Body of pancreas (tissue), 4 donors: ENCODE measurements at places on chromosomes 7 and 10.

DNA sequence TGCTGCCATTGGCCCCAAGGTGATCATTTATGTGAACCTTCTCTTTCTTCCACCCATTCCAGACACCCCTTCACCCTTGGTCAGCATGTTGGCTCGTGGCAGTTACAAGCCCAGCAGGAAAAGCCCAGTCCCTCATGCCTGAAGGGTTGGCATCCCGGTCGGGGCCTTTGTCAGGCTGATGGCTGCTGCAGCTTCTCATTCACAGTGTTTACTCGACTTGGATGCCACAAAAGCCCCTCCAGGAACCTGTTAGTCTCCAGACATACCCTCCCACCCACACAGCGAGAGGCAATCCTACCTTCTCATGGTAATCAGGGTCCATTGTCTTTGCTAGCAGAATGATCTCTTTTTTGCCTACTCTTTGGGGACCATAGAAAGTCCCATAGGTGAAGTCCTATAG, 200.8 kb upstream of the PFKP start:
- no peak for DNase-seq

GRCh38 chr7:24885305-24885704, 94.7 kb downstream of the OSBPL3 start:
- no peak for DNase-seq

DNA sequence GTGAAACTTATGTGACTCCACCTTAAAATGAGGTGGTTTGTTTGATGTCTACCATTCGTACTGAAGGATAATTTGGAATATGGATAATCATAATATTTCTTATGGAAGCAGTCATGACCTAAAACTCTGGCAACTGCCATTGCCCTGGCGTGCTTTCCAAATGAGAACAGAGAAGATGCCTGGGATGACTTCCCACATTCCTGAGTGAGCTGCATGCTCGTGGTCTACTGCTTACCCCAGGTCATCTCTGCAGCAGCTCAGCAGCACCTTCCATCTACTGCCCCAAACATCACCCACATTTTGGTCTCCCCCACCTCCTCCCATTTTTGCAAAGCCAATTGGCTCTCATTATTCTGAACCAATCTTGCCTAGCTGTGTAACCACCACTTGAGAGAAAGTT, 40.1 kb downstream of the LYZL1 start:
- DNase-seq = no peak

- DNase-seq = no peak
These were observed 33.7 kb downstream of the CYP2C8 start for GRCh38 chr10:95035332-95036295.

- no peak for DNase-seq
These were observed 122.3 kb downstream of the MDFIC start for GRCh38 chr7:115044224-115044623.
